ENCODE measurements at places on chromosomes 16 and 17.

DNA sequence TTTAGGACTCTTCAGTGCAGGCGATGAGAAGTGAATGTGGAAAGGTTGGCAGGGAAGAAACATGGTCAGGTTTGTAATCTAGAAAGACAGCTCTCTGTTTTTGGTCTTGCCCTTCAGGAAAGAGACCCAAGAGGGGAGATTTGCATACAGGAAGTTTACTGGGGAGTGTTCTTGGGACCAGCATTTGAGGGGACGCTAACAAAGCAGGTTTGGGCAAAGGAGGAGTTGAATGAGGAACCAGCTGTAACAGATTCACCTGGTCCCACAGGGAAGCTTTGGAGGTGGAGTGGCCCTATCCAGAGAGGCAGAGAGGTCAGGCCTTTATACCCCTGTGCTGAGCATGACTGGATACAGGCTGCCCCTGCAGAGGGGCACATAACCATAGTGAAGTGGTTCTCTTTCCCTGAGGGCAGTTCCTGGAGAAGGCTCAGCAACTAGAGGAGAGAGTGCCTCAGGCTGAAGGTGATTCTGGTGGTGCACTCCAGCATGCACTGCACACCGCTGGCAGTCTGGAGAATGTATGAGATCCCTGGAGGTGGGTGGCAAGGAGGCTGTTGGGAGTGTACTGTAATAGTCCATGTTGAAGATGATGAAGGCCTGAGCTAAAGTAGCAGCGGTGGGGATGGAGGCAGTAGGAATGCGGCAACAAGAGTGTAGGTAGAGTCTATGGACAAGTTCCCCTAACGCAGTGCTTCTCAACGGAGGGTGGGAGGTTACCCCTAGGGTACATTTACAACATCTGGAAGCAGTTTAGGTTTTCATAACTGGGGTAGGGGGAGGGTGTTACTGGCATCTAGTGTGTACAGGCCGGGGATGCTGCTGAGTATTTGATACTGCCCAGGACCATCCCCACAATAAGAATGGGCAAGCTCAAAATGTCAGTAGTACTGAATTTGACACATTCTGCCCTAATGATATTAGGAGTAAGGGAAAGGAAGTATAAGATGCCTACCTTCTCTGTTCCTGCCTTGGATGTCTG is 37.2 kb downstream of the MAP2K6 start:
- DNase-seq: no peak

GRCh38 chr16:2787961-2788360 is 601 bp upstream of the PRSS33 start:
- no peak for DNase-seq

- no peak for DNase-seq
Observed at GRCh38 chr16:80954985-80955384, 51.7 kb downstream of the CMC2 start.

GRCh38 chr16:90012991-90013745 is 6.1 kb downstream of the DBNDD1 start:
- no peak for DNase-seq

DNA sequence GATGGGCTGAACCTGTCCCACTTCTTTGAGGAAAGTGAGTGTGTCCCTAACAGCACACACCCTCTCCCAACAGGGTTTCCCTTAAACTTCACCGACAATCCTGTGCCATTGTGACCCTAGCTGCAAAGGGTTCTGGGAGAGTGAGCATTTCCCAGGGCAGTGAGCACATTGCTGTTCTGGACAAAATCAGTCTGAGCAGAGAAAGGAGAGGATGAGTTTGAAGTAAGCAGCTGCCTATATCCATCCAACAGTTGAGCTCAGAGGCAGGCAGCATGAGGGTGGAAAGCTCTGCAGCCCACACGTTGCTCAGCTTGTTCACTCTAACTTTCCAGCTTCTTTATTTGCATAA is 296.5 kb upstream of the MAF start:
- no peak for DNase-seq
